Uterus (tissue), 4 donors: ENCODE measurements at places on chromosomes 3 and 15. TPM values are rescaled to one million over a fixed set of nuclear protein-coding genes. Genes with fewer than 3 reads are reported as not detected.
A peak's percentile ranks its signal among the peaks of the same experiment; 100 is the strongest.

DNA sequence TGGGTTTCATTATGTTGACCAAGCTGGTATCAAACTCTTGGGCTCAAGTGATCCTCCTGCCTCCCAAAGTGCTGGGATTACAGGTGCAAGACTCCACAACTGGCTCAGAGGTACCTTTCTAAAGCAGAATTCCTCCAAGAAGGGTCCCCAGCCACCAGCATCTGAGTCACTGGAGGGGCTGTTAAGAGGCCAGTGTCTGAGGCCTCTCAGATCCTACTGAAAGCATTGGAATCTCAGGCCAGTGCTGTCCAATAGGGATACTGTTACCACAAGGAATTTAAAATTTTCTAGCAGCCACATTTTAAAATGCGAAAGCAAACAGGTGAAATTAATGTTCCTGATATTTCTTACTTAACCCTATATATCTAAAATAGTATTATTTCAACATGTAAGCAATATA lies 1.3 kb downstream of the CAV3 start:
- no peak for DNase-seq

DNA sequence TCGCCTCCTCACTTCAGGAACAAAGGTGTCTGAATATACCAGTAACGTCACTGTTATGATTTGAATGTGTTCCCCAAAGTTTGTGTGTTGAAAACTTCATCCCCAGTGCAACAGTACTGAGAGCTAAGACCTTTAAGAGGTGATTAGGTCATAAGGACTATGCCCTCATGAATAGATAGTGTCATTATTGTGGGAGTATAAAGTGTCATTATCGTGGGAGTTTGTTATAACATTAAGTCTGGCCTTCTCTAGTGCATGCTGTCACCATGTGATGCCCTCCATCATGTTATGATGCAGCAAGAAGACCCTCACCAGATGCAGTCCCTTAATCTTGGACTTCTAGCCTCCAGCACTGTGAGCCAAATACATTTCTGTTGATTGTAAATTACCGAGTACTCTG lies 53.7 kb upstream of the TLE3 start:
- DNase-seq: no peak

DNA sequence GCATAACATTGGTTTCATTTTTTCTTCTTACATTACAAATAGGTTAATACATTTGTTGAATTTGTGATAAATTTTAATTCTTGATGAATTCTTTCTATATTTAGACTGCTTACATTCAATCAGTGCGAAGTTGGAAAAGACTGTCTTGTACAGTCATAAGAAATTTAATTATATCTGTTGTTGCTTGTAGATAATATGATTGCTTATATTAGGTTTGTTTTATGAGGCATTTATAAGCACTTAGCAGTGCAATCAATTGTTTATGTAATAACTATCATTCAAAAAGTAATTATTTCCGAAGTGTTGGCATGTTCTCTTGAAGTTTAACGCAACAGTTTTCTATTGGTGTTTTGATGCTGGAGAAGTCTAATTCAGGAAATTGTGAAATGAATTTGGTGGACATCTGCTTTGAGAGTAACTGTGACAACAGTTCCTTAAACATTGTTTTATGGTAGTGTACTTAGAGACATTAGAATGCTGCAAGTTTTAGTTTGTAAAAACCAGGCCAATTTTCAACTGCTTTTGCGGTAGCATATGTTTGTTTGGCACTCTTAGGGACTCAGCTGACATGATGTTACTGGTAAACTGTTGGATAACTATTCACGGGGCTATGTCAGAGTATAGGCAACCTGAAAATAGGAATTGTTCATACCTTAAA lies 99.7 kb downstream of the NAALADL2 start:
- no peak for DNase-seq

- peak; percentile 77 for DNase-seq
Measured at GRCh38 chr15:68431037-68431791, 749 bp downstream of the ITGA11 start.

Gene POLQ
- 0.58 TPM for total RNA-seq

- no peak for DNase-seq
Measured at GRCh38 chr15:67980773-67981685, 73.1 kb upstream of the PIAS1 start.

Gene ADGRG7
- 0.70 TPM for total RNA-seq

Gene ROPN1
- total RNA-seq: not detected

Gene TMOD2
- 20.9 TPM for total RNA-seq

DNA sequence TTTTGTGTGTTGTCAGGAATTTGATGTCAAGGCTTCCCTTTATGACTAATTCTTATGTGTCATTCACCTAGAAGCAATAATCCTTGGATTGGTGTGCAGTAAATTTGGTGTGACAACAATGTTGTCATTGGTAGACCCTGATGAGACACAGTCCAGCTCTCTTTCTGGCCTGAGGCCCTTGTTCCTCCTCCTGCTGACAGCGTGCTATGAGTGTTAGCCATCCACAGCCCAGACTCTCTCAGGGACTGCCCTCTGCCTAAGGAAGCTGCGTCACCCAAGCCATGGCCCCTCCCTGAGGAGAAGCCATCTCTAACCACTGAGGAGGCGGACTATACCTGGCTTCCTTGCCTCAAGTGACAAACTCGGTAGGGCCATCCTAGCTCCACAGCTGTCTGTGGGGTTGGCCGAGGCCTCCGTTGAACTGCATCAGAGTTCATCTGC lies 13.3 kb upstream of the TM4SF1 start:
- no peak for DNase-seq

DNA sequence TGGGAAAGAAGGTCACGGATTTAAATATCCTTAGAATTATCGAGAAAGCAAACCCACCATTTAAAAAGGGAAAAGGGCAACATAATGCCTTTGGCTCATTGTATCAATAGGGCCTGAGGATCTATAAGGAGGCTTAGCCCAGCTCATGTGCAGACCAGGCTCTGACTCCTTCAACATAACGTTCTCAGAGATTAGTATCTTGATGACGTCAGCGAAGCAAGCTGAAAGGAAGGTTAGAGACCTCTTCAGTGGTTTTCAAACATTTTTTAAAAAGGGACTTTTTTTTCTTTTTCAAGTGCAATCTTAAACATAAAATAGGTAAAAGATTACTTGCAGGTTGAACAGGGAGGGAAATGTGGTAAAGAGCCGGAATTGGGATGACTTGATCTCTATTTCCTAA lies 463.9 kb upstream of the ADAMTS9 start:
- DNase-seq: no peak

DNA sequence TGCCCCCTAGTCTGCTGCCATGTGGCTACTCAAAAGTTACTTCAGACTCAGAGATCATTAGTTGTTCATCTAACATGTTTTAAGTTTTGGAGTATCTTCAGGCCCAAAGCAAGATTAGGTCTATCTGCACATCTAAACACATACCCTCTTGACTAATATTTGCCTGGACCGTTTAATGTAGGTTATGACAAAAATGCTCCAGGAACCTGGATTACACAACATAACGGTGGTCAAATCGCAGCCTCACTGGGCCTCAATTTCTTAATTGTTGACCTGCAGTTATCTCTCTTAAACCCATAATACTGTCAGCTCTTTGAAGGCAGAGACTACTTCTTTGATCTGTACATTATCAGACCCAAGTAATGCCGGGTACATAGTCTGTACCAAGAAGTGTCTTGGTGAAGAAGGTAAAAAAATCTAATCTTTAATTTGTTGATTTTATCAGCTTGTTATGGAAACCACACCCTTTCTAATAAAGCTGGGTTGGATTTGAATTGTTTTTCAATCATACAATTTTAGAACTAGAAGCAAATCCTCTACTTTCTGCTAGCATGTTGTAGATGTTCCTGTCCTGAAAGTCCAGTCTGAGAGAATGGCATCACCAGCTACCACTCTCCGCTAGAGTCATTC lies 3.6 kb downstream of the SNRK start:
- no peak for DNase-seq

Gene FBXO40
- total RNA-seq: not detected

GRCh38 chr3:129061888-129062834 lies 1.6 kb downstream of the GP9 start:
- no peak for DNase-seq

DNA sequence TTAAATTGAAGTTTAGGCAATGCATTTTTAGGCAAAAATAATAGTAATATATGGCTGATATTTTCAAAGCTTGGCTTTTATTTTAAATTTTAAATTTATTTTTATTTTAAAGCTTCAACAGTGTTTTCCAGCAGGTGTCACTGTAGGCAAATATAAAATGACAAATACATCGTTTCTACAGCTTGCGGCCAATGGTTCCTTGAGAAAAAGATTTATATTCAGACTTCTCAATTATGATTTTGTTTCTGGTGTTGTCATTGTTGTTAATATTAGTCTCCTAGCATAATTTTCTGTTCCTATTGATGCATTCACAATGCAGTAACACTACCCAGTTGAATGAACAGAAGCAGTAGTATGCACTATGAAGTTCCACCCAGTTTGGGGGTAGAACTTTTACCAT lies 220.7 kb upstream of the DNAJC19 start:
- no peak for DNase-seq

DNA sequence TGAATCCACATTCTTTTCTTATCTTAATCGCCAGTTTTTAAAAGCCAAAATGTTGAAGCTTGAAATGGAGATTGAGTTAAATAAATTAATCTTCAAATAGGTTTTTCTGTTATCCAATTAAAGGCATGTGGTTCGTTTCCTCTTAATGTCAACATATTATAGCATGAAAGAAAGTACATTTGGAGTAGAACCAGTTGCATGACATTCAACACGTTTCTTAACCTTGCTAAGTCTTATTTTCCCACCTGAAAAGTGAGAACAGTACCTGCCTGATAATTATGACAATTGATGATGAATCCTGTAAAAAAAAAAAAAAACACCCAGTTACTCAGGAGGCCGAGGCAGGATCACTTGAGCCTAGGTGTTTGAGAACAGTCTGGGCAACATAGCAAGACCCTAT lies 29.3 kb downstream of the PIAS1 start:
- DNase-seq: no peak

Gene NR2E3
- total RNA-seq: not detected

DNA sequence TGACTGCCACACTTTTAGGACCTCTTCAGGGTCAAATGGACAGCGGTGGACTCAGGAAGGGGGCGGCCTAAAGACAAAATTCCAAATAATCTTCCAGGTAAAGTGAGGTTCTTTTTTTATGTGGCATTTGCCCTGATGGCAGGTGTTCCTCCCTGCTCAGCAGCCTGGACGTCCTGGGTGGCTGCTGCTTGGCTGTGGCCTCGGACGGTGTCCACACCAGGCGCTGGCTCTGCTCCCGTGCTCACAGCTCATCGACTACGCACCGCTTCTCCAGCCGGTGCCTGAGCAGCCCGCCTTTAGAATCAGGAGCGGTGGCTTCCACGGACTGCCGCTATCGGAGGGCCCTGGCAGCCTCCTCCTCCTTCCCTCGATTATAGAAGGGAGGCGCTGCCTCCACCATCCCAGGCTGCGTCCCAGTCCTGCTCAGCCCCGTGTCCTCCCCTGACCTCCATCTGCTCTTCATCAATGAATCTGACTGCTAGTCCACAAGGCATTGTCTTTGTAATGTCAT lies 41.9 kb downstream of the PCSK6 start:
- no peak for DNase-seq
